ENCODE measurements at places on chromosomes 2 and 18. TPM values are rescaled to one million over a fixed set of nuclear protein-coding genes. Genes with fewer than 3 reads are reported as not detected.

GRCh38 chr2:72819501-72819900, 6.3 kb downstream of the EXOC6B start:
- no peak for DNase-seq
- no peak overlapping the region for H3K4me3 ChIP-seq
- H3K36me3 ChIP-seq = no peaks in the 10 kb centered on the region
- H3K27ac ChIP-seq = no peak overlapping the region
- H3K27me3 ChIP-seq = no peaks in the 10 kb centered on the region
- H3K4me1 ChIP-seq = peaks cover 12% of the 10 kb centered on the region

GRCh38 chr2:147739508-147739907, 105.3 kb upstream of the ACVR2A start:
- H3K4me1 ChIP-seq = no peaks in the 10 kb centered on the region
- no peak overlapping the region for H3K27ac ChIP-seq
- no peak for DNase-seq
- H3K27me3 ChIP-seq = no peaks in the 10 kb centered on the region
- no peaks in the 10 kb centered on the region for H3K36me3 ChIP-seq

GRCh38 chr2:105836840-105837692, 92.4 kb downstream of the NCK2 start:
- H3K27me3 ChIP-seq = no peaks in the 10 kb centered on the region
- peak overlapping the region; percentile 74 for H3K27ac ChIP-seq
- peak overlapping the region; percentile 73 for H3K4me3 ChIP-seq
- DNase-seq = peak; percentile 38
- peaks cover 57% of the 10 kb centered on the region for H3K4me1 ChIP-seq

GRCh38 chr18:55272510-55273243, 313.4 kb upstream of the CCDC68 start:
- no peaks in the 10 kb centered on the region for H3K27me3 ChIP-seq
- H3K4me1 ChIP-seq = no peaks in the 10 kb centered on the region
- no peaks in the 10 kb centered on the region for H3K36me3 ChIP-seq
- no peak for DNase-seq

- H3K4me1 ChIP-seq = no peaks in the 10 kb centered on the region
- DNase-seq = no peak
- H3K36me3 ChIP-seq = peaks cover 2% of the 10 kb centered on the region
These were observed 111.3 kb downstream of the PLCL1 start for GRCh38 chr2:197915548-197916265.

DNA sequence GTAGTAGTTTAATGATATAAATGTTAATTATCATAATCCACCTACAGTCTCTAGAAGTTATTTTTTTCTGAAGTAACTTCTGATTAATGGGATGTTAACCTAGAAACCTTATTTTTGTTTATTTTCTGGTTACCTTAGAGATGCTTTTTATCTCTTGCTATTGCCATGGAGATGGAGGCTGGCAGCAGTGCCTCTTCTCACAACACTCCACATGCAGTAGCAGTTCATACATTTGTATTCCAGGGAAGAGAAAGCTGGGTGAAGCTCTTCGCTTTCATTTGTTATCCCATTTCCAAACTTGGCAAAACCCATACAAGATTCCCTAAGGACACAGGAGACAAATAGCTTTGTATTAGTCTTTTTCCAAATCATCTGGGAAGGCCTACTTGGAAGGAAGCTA, 1794.1 kb upstream of the LRRTM1 start:
- no peaks in the 10 kb centered on the region for H3K36me3 ChIP-seq
- no peaks in the 10 kb centered on the region for H3K4me1 ChIP-seq
- DNase-seq = no peak
- H3K27me3 ChIP-seq = no peaks in the 10 kb centered on the region
- no peak overlapping the region for H3K27ac ChIP-seq

GRCh38 chr18:12703664-12704063, 822 bp downstream of the PSMG2 start:
- no peaks in the 10 kb centered on the region for H3K27me3 ChIP-seq
- H3K27ac ChIP-seq = peak overlapping the region; percentile 95
- H3K36me3 ChIP-seq = peaks cover 21% of the 10 kb centered on the region
- H3K4me3 ChIP-seq = peak overlapping the region; percentile 100

DNA sequence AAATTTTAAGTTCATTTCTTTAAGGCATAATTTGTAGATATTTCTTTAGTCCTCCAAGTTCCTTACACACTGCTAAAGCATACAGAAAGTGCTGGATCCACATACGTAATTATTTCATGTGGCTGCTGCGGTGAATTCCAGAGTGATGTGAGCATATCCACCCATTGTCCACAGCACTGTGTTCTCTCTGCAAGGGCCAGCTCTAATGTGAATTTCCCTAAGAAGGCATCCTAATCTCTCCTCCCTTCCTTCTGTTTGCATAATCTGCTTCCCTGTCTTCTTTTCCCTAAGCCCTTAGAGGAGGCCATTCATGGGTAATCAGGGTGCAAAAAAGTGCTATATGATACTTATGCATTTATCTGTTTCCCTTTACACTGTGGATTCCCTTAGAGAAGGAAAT, 57.2 kb downstream of the COBLL1 start:
- H3K36me3 ChIP-seq = no peaks in the 10 kb centered on the region
- DNase-seq = no peak
- no peak overlapping the region for H3K27ac ChIP-seq
- no peak overlapping the region for H3K4me3 ChIP-seq
- H3K27me3 ChIP-seq = no peaks in the 10 kb centered on the region

DNA sequence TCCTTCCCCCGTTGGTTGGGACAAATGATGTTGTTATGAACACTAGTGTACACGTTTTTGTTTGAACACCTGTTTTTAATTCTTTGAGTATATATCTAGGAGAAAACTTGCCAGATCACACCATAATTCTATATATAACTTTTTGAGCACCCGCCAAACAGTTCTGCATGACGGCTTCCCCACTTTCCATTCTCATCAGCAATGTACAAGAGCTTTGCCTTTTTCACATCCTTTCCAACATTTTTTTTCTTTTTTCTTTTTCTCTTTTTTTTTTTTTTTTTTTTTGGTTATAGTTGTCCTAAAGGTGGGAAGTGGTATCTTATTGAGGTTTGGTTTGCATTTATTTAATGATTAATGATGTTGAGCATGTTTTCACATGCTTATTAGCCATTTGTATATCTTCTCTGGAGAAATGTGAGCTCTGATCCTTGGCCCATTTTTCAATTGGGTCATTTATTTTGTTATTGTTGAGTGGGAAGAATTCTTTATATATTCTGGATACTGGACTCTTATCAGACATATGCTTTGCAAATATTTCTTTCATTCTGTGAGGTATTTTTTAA, 86.9 kb upstream of the ZC3H15 start:
- no peak overlapping the region for H3K4me3 ChIP-seq
- H3K27me3 ChIP-seq = no peaks in the 10 kb centered on the region
- no peaks in the 10 kb centered on the region for H3K36me3 ChIP-seq
- no peaks in the 10 kb centered on the region for H3K4me1 ChIP-seq
- no peak for DNase-seq

GRCh38 chr2:148554459-148555247, 89.9 kb upstream of the EPC2 start:
- no peak for DNase-seq
- no peaks in the 10 kb centered on the region for H3K36me3 ChIP-seq
- no peak overlapping the region for H3K4me3 ChIP-seq

DNA sequence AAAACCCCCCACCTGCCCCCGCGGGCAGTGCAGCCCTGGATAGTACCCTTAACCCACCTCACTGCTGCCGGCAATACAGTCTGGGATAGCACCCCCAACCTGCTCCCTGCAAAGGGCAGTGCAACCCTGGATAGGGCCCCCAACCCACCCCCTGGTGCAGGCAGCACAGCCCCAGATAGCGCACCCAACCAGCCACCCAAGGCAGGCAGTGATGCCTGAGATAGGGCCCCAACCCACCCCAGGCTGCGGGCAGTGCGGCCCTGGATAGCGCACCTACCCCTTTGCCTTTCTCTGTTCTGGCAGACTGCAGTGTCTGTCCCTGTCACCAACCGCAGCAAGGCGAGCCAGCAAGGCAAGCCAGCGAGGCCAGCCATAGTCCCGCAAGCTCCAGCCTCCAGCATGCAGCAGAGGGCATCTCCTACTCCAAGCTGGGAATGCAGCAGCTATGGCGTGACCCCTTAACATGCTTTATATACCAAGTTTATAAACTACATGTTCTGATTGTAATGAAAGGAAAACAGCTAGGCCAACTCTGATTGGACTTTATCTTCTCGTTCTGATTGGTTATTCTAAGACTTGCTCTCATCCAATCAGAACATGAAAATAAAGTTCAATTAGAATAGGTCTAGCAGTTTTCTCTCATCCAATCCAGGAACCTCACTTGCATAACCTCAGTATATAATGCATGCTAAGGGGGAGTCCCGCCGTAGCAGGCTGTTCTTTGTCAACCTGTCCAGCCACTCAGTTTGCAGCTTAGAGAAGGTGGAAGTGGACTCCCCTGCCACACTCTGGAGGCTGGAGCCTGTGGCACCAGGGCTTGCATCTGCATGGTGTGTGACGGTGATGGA, 34.1 kb upstream of the ANKRD62 start:
- H3K27ac ChIP-seq = no peak overlapping the region
- DNase-seq = no peak
- no peaks in the 10 kb centered on the region for H3K36me3 ChIP-seq
- H3K4me3 ChIP-seq = no peak overlapping the region

GRCh38 chr18:57087644-57088376, 59.1 kb upstream of the BOD1L2 start:
- no peak overlapping the region for H3K27ac ChIP-seq
- H3K4me3 ChIP-seq = no peak overlapping the region
- no peak for DNase-seq
- H3K36me3 ChIP-seq = no peaks in the 10 kb centered on the region

DNA sequence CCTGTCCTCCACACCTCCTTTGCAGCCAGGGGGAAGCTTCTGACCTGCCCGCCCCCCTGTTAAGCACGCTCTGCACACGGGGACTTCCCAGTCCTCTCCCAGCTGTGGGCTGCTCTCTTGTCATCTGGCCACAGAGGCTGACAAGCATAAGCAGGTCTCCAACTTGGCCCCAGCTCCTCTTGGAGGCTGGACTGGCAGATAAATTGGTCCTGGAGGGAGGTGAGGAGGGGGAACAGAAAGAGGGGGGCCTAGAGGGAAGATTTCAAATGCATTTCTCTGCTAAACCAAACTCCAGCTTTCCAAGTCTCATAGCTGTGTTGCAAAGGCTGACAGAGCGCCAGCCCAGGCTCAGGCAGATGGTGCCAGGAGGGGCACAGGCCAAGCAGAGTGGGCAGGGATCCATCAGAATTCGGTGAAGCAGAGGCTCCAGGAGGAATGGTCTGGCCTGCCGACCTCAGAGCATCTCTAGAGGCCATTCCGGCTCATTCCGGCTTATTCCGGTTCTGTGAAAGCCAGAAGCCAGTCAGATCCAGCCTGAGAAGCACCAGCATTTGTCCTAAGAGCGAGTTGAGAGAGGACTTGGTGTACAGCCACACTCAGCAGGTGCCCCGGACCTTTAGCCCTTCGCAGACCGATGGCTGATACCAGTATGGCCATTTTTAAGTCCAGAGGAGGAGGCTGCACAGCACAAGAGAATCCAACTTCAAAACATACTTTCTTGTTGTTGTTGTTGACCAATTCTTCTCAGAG, 508.9 kb upstream of the MYT1L start:
- no peak for DNase-seq
- no peaks in the 10 kb centered on the region for H3K36me3 ChIP-seq
- no peak overlapping the region for H3K4me3 ChIP-seq
- H3K27ac ChIP-seq = no peak overlapping the region
- H3K27me3 ChIP-seq = no peaks in the 10 kb centered on the region

- H3K4me3 ChIP-seq = no peak overlapping the region
- H3K27me3 ChIP-seq = peaks cover 5% of the 10 kb centered on the region
- no peak overlapping the region for H3K27ac ChIP-seq
- no peaks in the 10 kb centered on the region for H3K36me3 ChIP-seq
- DNase-seq = peak; percentile 19
These were observed 89.5 kb upstream of the STK39 start for GRCh38 chr2:168336786-168337388.

DNA sequence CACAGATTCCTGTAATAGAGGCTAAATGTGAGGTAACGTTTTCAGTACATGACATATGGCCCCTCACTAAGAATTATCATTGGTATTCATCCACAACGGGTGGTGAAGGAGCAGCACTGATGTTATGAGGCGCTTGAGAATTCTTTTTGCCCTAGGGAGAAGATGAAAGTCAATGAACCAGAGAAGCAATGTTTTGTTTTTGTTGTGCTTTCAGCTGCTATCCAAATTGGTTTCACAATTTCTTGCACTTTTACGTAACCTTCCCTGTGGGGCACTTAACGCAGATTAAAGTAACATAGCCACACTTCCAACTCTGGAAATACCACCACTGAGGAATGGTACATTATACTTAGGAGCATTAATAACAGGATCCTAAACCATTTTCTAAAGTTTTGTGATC, 13.3 kb upstream of the CCDC85A start:
- H3K4me1 ChIP-seq = no peaks in the 10 kb centered on the region
- H3K4me3 ChIP-seq = no peak overlapping the region
- no peak for DNase-seq

GRCh38 chr2:12787891-12788801, 71.4 kb downstream of the TRIB2 start:
- no peaks in the 10 kb centered on the region for H3K27me3 ChIP-seq
- H3K4me1 ChIP-seq = no peaks in the 10 kb centered on the region
- H3K36me3 ChIP-seq = no peaks in the 10 kb centered on the region
- H3K27ac ChIP-seq = no peak overlapping the region
- no peak for DNase-seq

GRCh38 chr2:28729698-28730097, 21.9 kb upstream of the PPP1CB start:
- H3K36me3 ChIP-seq = no peaks in the 10 kb centered on the region
- no peaks in the 10 kb centered on the region for H3K4me1 ChIP-seq
- no peak overlapping the region for H3K4me3 ChIP-seq
- no peak overlapping the region for H3K27ac ChIP-seq

DNA sequence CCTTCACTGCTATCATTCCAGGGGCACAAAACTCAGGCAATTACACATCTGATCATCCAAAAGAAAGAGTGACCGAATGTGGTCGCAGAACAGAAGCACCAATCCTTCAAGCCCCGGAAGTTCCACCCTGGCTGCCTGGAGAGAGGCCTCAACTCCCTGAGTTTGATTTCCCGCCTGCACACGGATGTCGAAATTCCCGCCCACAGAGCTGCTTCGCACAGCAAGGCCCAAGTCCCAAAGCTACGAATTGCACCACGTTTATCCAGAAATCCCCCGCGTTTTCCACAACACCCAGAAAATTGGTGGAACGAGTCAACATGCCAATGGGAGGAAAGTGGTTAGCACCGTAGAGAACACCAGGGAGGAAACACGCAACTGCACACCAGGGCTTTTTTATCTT, 445.4 kb downstream of the EIPR1 start:
- no peaks in the 10 kb centered on the region for H3K36me3 ChIP-seq
- no peak overlapping the region for H3K27ac ChIP-seq
- no peak for DNase-seq
- no peak overlapping the region for H3K4me3 ChIP-seq

- peaks cover 19% of the 10 kb centered on the region for H3K36me3 ChIP-seq
- H3K27me3 ChIP-seq = no peaks in the 10 kb centered on the region
- H3K4me3 ChIP-seq = no peak overlapping the region
- no peak for DNase-seq
These were observed 83.9 kb downstream of the STPG4 start for GRCh38 chr2:47070920-47071824.

CXCR1 gene
- polyA plus RNA-seq = 0.40 TPM

POTEI gene
- polyA plus RNA-seq = not detected

ACVR1C gene
- 0.84 TPM for polyA plus RNA-seq

FTCDNL1 gene
- polyA plus RNA-seq = 0.56 TPM

IL36RN gene
- not detected for polyA plus RNA-seq

CDH20 gene
- not detected for polyA plus RNA-seq

RMND5A gene
- 13.5 TPM for polyA plus RNA-seq

SH3RF3 gene
- 1.6 TPM for polyA plus RNA-seq

Measured in CD4-positive, CD25-positive, alpha-beta regulatory T cell (primary cell).